ENCODE measurements at places on chromosomes 3 and 15.
A peak's percentile ranks its signal among the peaks of the same experiment; 100 is the strongest.

DNA sequence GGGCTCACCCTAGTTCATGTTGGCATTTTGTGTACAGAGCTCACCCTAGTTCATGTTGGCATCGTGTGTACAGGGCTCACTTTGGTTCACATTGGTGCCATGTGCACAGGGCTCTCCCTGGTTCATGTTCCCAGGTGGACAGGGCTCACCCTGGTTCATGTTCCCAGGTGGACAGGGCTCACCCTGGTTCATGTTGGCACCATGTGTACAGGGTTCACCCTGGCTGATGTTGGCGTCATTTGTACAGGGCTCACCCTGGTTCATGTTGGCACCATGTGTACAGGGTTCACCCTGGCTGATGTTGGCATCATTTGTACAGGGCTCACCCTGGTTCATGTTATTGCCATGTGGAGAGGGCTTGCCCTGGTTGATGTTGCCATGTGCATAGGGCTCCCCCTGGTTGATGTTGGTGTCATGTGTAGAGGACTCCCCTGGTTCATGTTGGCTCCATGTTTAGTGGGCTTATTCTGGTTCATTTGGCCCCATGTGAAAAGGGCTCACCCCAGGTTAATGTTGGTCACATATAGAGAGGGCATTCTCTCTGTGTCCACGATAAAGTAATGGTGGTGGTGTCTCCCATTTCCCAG lies 31.7 kb upstream of the NR2C2 start:
- no peak for DNase-seq

- no peak for DNase-seq
Measured at GRCh38 chr3:5116538-5116937, 5.6 kb upstream of the ARL8B start.

DNA sequence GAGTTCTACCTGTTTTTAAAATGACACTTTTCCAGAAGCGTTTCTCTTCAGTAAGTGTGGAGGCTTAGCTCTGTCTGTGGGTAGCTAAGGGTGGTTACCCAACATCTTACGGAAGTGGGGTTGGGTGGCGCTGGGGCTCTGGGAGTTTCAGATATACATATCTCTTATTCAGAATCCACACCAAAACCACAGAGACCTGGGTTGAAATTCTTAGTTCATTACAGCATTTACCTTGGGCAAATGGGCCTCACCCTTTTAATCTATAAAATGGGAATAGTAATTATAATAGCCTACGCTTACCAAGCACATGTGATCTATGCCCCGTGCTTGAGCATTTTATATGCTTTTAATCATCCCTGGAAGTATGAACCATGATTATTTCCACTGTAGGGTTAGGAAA lies 9.4 kb downstream of the PTPRG start:
- peak; percentile 45 for DNase-seq

DNA sequence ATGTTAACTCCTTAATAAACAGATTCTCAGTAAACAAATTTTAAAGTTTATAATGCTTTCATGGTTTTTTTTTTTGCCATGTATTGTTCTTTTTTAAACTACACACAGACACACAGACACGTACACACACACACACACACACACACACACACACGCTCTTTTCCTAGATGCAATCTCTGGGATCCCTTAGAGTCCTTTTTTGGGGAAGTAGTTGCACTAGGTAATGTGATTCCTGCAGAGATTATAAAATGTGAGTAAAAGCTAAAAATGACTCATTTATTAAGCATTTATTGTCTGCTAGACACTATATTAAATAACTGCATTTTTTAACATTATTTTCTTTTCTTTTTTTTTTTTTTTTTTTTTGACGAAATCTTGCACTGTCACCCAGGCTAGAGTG lies 19.9 kb downstream of the NDUFB5 start:
- no peak for DNase-seq

DNA sequence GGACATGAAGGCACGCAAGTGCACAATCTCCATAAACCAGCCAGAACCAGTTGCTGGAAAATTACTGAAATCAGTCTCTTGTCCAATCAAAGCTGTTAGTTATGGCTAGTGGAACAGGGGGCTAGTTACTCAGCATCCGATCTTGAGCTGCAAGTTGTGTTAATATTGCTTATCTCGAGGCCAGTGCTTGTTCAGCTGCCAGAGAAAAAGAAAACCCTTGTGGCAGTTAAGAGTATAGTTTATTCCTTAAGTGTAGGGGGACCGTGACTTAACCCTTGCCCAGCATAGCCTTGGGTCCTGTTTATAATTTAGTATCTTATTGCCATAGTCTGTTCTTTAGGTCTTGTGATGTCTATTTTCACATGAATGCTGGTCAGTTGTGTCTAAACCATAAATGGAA lies 268.5 kb downstream of the CD47 start:
- no peak for DNase-seq

GRCh38 chr3:174873832-174874657 lies 14.9 kb downstream of the NAALADL2 start:
- no peak for DNase-seq

GRCh38 chr3:186990878-186991308 lies 60.6 kb downstream of the ST6GAL1 start:
- no peak for DNase-seq

- no peak for DNase-seq
Measured at GRCh38 chr3:27354588-27355203, 14.5 kb downstream of the NEK10 start.

DNA sequence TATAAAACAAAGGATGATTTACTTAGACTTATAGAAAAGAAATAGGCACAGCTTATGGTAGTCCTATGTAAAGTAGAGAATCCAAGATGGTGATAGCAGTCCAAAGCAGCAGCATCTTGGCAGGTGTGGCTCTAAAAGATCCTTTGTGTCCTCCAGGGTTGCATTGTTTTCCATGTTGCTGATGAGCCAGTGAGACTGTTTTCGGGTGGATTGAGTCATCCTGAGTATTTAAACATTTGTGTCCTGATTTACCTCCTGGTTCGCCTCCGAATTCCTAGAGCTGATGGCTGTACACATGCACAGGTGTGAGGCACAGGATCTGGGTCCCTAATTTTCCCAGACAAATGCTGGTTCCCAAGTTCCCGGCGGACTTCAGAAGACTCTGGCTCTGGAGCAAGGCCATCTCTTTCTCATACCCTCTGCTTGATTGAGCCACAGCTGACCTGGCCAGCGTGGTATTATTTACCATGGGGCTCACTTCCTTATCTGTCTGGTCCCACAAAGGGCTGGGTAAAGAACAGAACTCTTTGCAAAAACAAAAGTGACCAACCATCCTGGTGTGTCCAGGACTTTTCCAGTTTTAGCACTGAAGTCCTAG lies 51.0 kb downstream of the ARNT2 start:
- DNase-seq: no peak

DNA sequence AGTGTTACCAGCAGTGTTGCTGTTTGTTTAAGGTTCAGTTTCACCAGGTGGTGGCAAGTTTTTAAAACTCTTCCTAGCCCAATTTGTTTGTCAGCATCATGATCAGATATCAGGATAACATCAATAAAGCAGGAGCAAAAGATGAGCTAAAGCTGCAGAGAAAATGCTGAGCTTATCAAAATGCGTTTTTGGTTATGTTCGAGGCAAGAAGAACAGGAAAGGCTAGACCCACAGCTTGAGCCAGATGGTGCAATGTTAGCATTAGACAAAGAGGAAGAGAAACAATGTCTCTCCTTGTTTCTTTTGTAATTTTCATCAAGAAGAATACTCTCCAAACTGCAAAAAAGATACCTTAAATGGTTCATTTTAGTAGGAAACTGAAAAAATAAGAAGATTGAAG lies 66.2 kb downstream of the THRB start:
- peak; percentile 45 for DNase-seq

DNA sequence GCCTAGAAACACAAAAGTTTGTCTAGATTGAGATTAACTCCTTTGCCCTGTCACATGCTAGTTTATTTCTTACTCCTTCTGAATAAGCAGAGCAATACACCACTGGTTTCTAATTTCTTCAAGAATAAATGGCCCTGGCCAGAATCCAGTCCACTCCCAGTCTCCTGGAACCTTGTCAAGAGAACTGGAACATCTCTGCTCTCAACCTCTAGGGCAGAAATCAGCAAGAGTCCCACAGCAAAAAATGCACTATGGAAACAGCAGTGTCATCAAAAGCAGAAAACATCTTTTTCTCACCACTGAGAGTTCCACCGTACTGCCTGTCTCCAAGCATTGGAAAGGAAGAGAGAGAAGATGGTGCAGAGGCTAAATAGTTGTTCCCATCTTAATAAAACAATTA lies 35.9 kb upstream of the PPP2R3A start:
- DNase-seq: no peak
